ENCODE measurements at places on chromosomes 13 and 19.
A peak's percentile ranks its signal among the peaks of the same experiment; 100 is the strongest.

- no peak for DNase-seq
Observed at GRCh38 chr19:30682146-30682998, 310.2 kb downstream of the ZNF536 start.

GRCh38 chr19:35911790-35912189 is 3.7 kb upstream of the TYROBP start:
- DNase-seq: no peak

DNA sequence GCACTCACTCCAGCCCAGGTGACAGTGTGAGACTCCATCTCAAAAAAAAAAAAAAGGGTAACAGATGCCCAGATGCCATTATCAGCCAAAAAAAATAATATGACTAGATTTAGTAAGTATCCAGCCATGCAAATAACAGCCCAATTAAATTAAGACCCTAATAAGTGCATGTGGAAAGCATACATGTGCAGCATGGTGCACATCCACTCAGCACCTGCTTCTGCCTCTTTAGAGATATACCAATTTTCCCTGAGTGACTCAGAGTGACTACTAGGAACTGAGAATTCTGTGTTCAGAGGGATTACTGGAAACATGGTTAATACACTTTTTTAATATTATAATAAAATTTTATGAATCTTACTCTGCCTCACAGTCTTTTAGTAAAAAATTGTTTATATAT is 29.8 kb upstream of the ZNF675 start:
- no peak for DNase-seq

GRCh38 chr13:25579221-25579620 is 207.4 kb downstream of the ATP8A2 start:
- DNase-seq: no peak

GRCh38 chr13:112963641-112964040 is 5.4 kb upstream of the MCF2L start:
- DNase-seq: no peak

- DNase-seq: no peak
Observed at GRCh38 chr19:48490981-48491792, 20.4 kb downstream of the LMTK3 start.

DNA sequence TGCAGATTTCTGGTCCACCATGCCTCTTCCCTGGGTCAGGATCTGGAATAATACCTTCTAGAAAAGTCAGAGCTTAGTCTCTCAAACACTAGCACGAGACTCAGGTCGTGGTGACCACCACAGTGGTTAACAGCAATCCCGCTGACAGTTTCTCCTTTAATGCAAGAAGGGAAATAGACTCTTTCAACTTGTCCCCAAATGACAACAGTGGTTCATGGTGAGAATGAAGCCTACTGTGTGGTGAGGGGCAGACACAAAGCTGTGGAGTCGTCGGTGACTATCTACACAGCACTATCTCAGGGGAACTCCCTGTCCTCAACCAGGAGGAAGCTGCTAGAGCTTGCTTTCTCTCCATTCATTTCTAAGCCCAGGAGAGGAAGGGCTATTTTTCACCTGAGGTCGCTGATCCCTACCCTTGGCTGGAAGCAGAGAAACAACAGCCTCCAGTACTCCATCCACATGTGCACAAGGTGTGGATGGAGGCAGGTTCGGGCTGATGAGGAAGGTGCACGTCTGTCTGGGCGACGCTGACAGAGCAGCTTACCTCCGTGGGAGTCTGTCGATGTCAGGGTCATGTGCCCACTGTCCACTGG is 72.4 kb downstream of the STK24 start:
- no peak for DNase-seq

GRCh38 chr19:6087074-6087571 is 23.2 kb downstream of the RFX2 start:
- no peak for DNase-seq

GRCh38 chr13:42580644-42581043 is 6.7 kb downstream of the TNFSF11 start:
- no peak for DNase-seq

DNA sequence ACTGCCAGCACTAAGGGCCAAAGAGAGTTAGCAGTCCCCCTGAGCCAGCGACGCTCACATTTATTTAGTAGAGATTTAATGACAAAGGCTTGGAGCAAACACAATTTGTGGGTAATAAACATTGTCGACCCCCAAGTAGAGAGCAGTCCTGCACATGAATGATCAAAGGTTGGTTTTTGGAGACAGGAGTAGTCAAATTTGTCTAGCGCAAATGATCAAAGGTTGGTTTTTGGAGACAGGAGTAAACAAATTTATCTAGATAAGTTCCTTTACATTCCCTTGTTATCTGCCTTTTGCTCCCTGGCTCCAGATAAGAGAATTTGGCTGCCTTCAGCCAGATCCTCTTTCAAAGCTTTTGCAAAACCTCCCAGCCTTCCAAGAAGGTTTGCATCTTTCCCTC is 26.9 kb downstream of the METTL21C start:
- DNase-seq: no peak

DNA sequence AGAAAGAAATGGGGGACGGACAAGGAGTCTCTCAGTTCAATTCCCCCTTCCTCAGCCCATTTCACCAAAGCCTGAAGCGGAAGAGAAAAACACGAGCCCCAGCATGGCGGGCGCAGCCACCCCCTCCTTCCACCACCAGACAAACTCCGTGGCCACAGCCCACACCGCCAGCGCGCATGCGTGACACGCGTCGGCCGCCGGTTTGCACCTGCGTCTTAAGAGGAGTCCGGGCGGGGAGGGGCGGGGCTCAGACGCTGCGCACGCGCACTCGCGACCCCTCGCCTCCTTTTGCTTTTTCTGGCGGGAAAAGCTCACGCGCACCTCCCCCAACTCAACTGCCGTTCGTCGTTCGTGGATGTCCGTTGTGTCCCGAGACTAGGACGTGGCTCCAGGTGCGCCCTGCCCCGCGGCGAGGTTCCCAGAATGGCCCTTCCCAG is at the start of gene KASH5:
Gene KASH5 (plus strand): TSS at position 314 of the 437 bp plus-strand sequence. CDS start 2,635 bp downstream, outside the sequence.
- DNase-seq: no peak

DNA sequence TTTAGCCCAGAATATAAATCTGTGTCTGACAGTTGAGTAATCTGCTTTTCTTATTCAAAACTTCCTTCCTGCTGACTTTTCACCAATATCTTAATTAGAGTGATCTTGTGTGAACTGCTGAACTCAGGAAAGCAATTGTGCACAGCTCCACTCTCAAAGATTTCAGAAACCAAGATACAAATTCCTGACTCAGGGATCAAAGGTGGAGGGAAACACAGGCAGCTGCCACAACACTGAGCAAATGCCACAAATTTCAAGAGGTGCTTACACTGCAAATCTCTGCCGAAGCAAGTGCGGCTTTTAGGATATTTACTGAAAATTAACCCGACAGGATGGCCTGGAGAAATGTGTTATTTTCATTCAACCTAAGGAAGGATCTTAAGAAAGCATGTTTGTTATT is 111.4 kb downstream of the STOML3 start:
- no peak for DNase-seq

- no peak for DNase-seq
Observed at GRCh38 chr13:77740097-77740735, 42.7 kb downstream of the SLAIN1 start.

- DNase-seq: no peak
Observed at GRCh38 chr13:108213946-108214345, 1.4 kb downstream of the LIG4 start.

- DNase-seq: no peak
Observed at GRCh38 chr13:100129605-100130004, 40.7 kb downstream of the PCCA start.

DNA sequence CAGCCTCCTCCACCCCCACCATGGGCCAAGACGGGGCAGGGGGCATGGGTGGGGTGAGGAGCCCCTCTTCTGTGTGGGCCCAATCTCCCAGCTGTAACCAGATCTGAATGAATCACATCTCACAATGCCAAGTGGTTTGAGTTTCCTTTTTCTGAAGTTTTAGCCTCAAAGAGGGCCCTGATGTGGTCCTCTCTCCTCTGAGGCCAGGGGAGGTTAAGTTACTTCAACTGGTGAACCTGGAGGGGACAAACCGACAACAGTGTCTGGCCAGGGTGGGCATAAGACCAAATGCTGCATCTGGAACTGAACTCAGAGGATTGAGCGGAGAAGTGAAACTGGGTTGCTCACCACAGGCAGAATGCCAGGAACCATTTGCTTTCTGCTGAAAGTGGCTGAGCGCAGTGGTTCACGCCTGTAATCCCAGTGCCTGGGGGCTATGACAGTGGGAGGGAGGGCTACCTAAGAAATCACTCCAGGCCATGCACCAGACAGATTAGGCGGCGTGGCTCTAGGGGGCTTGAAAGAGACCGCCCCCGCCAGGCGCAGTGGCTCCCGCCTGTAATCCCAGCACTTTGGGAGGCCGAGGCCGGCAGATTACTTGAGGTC is 15.4 kb upstream of the IRGC start:
- peak; percentile 37 for DNase-seq

DNA sequence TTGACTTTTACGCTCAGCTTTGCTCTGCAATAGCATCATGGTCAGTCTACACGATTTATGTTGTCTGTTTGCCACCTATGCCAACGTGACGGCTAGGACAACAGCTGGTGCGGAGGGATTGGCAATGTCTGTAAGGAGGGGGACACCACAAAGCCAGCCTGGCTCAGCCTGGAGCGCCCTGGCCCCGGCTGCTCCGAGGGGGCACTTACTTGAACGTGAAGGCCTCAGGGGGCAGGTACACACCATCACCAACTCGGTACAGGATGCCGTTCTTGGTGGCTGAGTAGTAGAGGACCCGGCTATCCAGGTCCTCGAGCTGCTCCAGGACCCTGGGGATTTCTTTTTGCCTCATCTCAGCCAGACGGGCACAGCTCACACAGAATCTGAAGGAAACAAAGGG is 26.4 kb upstream of the EIF3G start:
- no peak for DNase-seq

DNA sequence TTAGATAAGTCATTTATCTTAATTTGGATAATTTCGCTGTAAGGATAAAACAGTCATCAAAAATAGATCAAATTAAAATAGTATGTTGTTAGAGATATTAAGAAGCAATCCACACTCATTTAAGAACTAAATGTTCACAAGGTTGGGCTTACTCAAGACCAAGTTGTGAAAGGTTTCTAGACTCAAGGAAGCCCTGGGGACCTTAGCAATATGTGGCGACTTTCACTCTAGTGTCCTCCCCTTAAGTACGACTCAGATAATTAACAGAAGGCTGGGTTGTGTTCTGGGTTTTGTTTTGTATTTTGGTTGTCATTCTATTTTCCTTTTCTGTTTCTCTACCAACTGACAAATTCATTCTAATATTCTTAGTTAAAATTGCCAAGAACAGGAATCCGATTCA is 1008.0 kb downstream of the PCDH9 start:
- no peak for DNase-seq

- DNase-seq: no peak
Observed at GRCh38 chr13:28012896-28013295, 24.4 kb upstream of the URAD start.

DNA sequence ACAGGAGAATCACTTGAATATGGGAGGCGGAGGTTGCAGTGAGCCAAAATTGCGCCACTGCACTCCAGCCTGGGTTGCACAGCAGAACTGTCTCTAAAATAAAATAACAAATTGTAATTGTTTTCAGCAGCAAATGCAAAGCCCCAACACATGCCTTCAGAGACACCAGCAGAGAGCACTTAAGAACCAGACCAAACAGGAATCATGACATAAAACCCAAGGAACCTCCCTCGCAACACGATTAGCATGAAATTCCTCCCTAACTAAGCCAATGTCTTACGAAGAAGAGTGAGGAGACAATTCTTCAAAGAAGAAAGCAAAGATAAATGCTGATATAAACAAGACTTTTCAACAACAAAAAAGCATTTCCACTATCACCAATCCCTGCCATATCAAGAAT is 40.1 kb downstream of the PSPC1 start:
- DNase-seq: no peak

DNA sequence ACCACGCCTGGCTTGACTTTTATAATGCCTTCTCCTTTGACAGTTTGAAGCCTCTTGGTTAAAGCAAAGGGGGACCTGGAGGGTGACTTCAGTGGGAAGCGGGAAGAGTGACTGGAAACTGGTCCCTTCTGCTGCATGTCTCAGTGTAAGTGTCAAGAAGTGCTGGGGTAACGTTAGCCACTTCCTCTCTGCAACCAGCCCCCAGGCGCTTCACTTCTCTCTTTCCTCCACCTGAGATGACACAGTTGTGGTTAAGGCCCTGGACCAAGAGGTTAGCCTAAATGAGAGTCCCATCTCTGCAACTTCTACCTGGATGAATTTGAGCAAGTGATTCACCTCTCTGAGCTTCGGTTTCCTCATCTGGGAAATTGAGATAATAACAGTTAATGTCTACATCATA is 16.3 kb downstream of the LEUTX start:
- no peak for DNase-seq

DNA sequence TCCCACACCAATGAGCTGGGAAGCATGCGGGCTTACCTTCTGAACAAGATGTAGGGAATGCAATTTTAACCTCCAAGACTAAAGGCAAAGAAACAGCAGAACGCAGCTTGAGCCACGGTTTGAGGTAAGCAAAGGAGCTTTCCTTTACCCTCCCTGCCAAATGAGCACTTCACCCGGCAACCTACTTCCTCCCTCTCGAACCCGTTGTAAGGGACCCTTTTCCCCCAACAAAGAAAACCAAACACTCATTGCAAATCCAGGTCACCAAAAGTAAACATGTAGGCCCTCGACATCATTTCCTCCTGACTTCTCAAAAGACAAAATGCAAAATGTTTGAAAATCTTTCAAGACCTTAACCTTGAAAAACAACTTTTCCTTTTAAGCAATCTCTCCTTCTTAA is 65.3 kb downstream of the ABCC4 start:
- no peak for DNase-seq

DNA sequence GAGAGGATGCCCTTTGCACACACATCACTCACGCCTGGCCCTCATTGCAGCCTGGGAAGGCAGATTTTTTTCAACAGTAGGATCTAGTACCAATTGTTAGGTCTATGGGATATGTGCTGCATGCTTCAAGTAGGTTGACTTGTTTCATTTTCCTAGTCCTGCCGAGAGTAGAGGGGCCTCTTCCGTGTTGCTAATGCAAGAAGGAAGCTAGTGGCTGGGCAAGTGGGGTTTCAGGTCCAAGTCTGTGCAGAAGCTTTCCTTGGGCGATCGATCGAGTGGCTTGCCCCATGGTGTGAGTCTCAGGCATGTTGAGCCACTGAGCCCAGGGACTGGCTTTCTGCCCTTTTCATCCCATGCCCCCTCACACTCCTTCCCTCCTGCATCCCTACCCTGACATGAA is 13.7 kb downstream of the ILF3 start:
- no peak for DNase-seq

- no peak for DNase-seq
Observed at GRCh38 chr13:98200211-98200878, 23.3 kb upstream of the RNF113B start.

DNA sequence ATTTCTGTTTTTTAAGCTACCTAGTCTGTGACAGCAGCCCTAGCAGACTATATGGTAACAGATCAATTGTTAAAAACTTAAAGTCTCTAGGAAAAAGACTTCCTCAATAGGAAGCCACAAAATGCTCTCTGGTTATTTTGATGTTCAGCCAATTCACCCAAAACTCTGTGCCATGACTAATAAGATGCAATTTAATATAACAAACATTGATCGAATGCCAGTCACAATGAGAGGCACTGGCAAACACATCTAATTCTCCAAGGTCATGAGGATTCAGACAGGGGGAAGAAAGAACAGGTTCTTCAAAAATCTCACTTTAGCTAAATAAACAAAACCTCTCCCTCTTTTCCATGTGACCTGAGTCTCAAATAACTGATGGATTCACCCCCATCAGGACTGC is 107.5 kb downstream of the SUCLA2 start:
- no peak for DNase-seq

GRCh38 chr13:105441051-105441750 is 1094.3 kb downstream of the EFNB2 start:
- DNase-seq: no peak

- DNase-seq: no peak
Observed at GRCh38 chr19:20664901-20665781, 3.8 kb upstream of the ZNF626 start.

Data from NCI-H460 (cell line).